ENCODE measurements at places on chromosomes 1 and 21.

- peak; percentile 49 for DNase-seq
Observed at GRCh38 chr1:19074361-19074901, 118.0 kb upstream of the IFFO2 start.

GRCh38 chr1:38953433-38953860, 11.8 kb upstream of the RHBDL2 start:
- DNase-seq, result no peak

DNA sequence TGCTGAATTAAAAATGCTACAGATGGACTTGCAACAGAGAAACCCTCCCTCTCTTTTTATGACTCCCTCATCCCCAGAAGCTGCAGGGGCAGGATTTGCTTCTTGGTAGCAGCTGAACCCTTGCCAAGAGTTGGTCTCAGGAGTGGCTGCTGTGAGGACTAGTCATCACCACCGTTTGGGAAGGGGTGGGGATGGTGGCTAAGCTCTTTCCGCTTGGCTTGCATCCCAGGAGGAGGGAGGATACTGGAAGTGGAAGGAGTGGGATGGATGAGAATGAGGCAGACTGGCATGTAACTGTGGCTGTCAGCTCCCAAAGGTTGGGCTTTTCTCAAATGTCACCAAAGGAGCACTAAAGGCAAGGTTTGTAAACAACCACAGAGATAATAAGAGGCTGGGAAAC, 50.8 kb upstream of the COL24A1 start:
- no peak for DNase-seq

DNA sequence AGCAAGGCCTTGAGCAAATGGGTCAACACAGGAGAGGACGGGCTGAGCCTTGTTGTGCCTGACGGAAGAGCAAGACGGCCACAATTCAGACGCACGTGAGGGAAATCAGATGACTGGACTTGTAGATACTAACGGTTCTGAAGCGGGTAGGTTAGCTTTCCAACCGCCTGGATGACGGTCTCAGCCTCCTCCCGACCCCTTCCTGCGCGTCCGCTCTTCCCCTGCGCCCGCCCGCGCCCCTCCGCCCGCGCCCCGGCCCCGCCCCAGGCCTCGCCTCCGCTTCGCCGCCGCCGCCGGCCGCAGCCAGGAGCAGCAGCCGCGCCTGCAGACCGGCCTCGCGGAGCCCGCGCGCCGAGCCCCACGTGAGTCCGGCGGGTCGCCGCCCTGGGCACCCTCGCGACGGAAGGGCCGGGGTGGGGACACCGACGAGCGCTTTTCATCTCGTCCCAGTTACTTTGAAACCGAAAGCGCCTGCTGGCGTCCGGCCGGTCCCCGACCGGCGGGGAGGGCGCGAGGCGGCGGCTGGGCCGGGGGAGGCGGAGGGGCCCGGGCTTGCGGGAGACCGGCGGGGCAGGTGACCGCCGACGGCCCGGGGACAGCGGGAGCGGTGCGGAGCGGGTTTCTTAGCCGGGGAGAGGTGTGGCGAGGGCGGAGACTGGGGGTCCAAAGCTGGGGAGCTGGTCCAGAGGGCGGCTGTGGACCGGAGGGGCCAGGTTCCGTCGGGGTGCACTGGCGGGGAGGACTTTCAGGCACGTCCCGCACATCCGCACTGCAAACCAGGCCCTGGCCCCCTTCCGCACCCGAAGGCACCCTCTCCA, at the start of gene TRAF5:
Gene TRAF5, plus strand, starts transcription at position 306 of the 818 bp plus-strand sequence. CDS start 26,407 bp downstream, outside the sequence.
- DNase-seq, result peak; percentile 39

GRCh38 chr21:37436174-37436573, 69.6 kb downstream of the DYRK1A start:
- no peak for DNase-seq

- DNase-seq, result peak; percentile 10
Observed at GRCh38 chr1:9539829-9540550, 725 bp downstream of the SLC25A33 start.

GRCh38 chr1:10082785-10083479, 50.2 kb downstream of the UBE4B start:
- no peak for DNase-seq

DNA sequence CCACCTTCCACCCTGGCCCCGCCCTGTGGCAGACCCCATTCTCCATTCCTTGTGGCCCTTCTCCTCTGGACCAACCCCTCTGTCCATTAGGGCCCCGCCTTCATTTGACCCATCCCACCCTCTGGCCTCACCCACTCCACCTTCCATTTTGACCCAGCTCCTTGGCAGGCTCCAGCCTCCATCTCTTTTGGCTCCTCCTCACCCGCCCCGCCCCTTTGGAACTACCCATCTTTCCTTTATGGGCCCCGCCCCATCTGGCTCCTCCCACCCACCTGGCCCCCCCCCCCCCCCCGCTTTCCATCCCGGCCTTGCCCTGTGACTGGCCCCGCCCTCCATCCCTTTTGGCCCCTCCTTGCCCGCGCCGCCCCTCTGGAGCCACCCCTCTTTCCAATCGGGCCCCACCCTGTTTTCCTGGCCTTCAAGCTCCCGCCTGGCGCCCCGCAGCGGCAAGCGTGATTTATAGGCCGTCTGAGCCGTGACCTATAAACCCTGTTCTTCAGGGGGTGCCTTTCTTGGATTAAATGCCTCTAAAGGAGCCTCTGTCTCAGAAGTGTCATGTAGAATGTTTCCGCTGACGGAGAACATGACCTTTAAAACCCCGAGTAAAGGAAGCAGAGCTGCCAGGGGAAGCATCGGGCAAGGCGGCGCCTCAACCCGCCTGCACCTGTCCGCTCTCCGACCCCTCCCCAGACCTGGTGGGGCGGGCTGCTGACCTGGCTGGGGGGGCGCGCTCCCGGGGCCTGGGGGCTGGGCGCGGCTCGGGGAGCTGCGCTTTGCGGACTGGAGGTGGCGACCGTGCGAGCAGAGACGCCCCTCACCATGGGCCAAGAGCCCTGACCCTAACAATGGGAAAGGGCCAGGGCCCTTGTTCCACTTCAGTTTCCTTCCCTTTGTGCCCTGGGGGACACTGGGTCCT, 178.0 kb downstream of the CAMTA1 start:
- DNase-seq, result peak; percentile 32

- DNase-seq, result no peak
Observed at GRCh38 chr1:212712451-212713303, 13.0 kb upstream of the BATF3 start.

GRCh38 chr1:41783189-41783639, 135.5 kb downstream of the HIVEP3 start:
- no peak for DNase-seq
